Astrocyte (in vitro differentiated cells and primary cell): ENCODE measurements at places on chromosomes 12 and 14.

- DNase-seq: no peak
Observed at GRCh38 chr12:53423597-53423996, at the start of gene AMHR2. Gene AMHR2 (plus strand): TSS chr12:53423855. CDS start chr12:53423935, 80 bp downstream.

DNA sequence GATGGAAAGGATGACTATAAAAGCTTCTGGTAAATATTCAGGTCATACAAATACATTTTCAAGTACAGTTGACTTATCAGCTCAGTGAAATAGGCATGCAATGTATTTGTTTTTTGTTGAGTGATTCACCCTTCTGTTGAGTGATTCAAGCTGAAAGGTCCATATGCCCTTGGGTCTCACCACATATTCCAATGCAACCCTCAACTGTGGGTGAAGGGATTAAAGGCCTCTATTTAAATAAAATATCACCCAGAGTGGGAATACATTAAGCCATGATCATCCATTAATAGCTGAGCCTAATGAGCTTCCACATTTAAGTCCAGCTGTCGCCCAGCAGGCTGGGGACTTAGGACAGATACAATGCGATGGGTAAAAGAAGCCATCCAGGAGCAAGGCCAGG lies 120.2 kb downstream of the CRACR2A start:
- no peak for DNase-seq

GRCh38 chr14:103928011-103928890 lies at the start of gene TDRD9:
Gene TDRD9 (plus strand): TSS chr14:103928456. CDS start chr14:103928510, 54 bp downstream.
- DNase-seq: no peak

GRCh38 chr12:39393179-39393578 lies 49.7 kb downstream of the KIF21A start:
- DNase-seq: no peak

DNA sequence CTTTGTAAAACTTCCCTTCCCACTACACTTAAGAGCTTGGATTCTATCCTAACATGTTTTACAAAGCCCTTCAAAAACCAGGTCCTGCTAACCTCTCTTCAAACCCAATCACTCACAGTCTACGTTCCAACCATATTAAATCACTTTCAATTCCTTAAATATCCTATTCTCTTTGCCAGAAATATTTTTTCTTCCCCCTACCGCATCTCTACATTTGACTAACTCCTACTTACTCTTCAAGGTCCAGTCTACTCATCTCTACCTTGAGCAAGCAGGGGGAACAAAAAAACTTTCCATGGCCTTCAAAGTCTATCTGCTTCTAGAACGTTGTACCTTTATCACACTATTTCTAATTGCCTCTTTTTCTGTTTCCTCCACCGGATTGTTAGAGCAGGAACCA lies 6.1 kb downstream of the ERGIC2 start:
- no peak for DNase-seq

GRCh38 chr14:89616852-89617341 lies 199.9 kb upstream of the FOXN3 start:
- DNase-seq: no peak

GRCh38 chr14:51203881-51204280 lies 36.2 kb upstream of the TMX1 start:
- no peak for DNase-seq

DNA sequence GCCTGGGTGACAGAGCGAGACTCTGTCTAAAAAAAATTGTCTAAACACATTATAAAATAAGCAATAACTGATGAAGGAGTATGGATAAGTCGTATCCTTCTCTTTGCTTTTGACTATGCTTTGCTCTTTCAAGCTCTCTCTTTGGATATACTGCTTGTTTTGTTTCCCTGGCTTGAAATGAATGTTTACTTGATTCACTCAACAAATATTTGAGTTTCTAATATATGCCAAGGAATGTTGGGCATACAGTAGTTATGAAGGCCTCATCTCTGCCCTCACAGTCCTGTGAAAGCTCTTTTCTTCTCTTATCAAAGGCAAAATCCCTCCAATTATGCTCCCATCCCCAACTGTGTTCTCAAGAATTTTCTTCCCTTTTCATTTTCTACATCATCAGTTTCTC lies 123.5 kb downstream of the PTPRR start:
- DNase-seq: no peak

GRCh38 chr14:55964091-55964490 lies 154.1 kb upstream of the PELI2 start:
- DNase-seq: no peak

DNA sequence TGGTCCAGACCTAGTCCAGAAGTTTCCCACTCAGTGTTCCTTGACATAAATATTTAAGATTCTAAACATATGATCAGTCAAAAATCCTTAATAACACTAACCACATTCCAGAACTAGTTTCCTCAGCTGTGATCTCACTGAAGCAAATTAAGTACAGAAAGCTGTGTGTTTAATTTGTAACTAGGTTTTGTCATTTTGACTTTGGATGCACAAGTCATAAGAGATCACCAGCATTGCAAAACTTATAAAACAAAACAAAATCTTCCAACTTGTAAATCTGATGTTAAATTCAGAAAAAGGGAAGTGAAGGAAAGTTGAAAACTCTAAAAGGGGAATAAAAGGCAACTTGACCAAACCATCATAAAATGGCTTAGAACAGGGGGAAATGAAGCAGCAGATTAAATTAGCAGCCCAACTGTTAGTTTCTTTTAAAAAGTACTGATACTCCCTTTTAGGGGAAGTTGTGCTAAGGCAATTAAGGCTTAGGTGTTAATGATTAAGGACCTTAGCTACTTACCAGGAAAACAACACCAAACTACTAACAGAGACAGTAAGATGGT lies 56.6 kb downstream of the SH2B3 start:
- peak; percentile 60 for DNase-seq
